ENCODE measurements at places on chromosomes 1 and 21.

DNA sequence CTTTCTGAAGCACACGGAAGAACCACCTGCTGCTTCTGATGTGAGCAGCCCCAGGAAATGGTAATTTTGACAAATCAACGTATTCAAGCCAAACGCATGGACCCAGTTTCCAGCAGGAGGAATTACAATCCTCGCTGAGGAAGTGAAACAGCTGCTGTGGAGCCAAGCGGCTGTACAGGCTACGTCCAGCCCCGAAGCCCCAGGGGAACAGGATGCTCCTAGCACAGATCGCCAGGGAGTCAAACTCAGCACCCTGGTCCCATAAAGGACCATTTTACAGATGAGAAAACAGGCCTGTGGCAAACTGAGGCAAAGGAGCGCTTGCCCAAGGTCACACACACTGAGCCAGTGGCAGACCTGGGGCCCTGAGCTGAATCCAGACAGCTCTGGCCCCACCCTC, 108.0 kb downstream of the PTPRU start:
- DNase-seq = no peak

DNA sequence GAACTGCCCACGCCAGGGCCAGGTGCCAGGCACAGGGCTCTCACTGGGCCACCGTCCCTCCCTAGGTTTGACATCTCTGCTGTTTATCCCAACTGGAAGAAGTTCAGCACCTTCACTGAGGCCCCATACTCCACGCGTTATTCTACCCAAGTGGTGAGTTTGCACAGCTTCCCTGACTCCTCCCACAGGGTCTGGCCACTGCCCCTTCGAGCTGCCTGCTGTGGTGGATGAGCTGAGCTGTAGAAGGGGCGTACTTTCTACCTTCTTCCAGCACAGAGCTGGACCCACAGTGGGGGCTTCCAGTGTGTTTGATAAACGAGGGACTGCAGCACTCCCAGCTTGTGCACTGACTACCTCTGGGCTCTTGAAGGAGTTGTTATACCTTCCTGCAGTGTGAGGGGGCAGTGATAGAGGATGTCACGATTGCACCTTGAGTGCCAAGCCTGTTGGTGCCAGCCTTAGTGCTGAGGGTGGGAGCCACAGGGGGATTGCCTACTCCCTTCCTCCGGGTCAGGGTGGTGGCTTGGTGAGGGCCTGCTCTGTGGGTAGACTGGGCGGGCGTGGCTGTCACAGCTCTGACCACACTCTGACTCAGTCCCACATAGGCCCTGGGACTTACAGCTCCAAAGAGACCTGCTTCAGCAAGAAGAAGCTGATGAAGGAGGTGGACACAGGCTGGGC, 5.9 kb upstream of the TTC22 start:
- no peak for DNase-seq

GRCh38 chr1:67566803-67567377, 118.1 kb upstream of the GADD45A start:
- DNase-seq = no peak

DNA sequence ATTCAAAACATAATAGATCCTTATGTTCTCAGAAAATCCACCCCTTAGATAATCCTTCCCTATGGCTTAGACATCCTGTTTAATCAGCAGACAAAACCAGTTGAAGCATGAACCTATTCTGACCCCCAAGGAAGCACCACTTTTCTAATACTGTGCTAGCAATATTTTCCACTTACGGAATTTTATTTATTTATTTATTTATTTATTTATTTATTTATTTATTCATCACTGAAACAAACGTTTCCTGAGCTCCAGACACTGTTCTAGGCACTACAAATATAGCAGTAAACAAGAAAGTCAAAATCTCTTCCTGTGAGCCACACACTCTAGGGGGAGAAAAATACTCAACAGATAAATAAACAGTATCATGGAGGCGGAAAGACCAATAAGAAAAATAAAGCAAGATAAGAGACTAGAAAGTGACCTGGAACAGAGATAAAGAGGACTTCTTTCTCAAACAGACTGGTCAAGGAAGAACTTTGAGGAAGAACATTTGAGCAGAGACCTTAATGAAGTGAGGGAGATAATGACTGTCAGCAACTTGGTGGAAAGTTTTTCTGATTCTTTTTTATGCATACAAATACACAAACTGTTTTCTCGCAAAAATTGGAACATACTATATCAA, 145.5 kb upstream of the POGK start:
- DNase-seq = no peak

DNA sequence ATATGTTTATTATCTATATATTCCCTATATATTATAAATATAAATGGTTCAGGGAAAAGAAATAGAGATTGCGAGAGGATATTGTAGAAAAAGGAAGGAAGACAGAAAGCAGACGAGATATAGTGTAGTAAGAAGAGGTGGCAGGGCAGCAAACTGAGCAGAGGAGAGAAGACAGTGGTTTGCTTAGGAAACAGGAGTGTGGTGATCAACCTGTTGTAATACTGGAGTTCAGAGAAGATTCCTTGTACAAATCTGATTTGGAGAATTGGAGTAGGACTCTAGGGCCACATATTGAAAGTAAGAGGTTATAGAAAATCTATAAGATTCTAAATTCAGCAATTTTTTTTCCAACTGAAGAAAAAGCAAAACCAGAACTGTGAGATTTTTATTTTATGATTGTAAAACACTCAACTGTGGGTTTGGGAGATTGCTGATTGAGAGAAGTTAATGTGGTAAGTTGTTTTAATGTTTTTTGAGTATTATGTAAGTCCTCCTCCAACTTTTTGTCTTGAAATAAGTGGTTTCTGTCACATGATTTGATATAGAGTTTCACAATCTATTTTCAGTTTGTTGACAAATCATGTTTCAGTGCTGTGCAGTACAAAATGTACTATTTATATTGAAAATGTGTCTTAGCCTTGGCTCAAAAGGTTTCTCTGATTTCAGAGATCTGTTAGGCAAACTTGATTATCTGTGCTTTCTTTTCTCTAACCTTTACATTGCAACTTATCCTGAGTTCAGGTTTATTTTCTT, 9.6 kb upstream of the AMY2B start:
- no peak for DNase-seq

Measured in left kidney (tissue), 8 donors.